ENCODE measurements at places on chromosomes 2 and 18. TPM values are rescaled to one million over a fixed set of nuclear protein-coding genes. Genes with fewer than 3 reads are reported as not detected.

- no peak for DNase-seq
These were observed 15.9 kb upstream of the TGFA start for GRCh38 chr2:70569559-70569958.

DNA sequence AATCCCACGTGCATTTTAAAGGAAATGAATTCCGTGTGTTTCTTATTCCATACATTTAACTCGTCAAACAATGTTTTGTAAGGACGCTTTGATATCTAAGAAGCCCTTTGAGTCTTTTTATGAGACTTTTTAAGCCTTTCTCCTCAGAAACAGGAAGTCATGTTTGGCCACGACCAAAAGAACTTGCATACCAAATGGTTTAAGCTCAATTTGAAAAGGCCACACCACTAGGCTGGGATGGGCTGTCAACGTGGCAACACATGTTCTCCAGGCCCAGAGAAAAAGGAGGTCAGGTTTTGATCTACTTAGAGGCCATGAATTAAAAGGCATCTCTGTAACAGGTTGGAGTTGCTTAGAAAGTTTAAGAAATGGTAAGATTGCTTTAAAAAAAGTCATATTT is 441.8 kb downstream of the CMPK2 start:
- no peak for DNase-seq

DNA sequence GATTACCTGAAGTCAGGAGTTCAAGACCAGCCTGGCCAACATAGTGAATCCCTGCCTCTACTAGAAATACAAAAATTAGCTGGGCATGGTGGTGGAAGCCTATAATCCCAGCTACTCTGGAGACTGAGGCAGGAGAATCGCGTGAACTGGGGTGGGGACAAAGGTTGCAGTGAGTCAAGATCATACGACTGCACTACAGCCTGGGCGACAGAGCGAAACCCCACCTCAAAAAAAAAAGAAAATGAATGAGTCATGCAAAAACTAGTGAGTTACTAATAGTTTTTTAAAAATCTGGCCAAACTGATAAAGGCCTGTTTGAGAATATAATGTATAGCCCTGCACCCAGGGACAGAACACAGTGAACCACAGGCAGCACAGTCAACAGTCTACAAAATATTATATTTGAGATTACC is 17.5 kb downstream of the AFG3L2 start:
- no peak for DNase-seq

DNA sequence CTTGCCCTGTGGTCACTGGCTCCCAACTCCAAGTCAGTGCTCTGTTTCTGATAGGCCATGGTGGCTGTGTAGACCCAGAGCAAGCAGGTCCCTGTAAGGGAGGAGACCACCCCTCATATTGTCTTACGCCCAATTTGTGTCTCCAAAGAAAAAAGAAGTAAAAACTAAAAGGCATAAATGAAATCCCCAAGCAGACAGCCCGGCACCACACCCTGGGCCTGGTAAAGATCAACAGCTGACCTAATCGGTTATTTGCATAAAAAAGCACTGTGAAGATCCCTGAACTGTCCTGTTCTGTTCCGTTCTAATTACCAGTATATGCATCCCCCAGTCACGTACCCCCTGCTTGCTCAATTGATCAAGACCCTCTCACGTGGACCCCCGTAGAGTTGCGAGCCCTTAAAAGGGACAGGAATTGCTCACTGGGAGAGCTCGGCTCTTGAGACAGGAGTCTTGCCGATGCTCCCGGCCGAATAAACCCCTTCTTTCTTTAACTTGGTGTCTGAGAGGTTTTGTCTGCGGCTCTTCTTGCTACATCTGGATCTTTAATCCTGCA is 364.1 kb upstream of the HS6ST1 start:
- no peak for DNase-seq

REG3G gene
- total RNA-seq: not detected

STEAP3 gene
- total RNA-seq: not detected

DNA sequence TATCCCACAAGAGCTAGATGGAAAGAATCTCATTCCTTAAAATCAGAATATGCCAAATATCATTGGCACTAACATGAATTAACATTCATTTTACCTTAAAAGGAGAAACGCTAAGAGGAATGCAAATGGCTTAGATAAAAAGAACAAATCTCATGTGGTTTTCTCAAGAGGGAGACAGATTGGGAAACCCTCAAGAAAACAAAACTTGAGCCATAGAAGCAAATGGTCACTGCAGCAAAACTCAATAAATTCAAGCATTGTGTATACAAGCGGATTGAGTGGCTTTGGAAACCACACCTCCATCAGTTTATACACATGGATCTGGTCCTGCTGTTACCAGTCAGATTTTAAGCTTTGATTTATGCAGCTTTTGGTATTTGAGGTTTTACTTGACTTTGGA is 1331.8 kb upstream of the ZEB2 start:
- no peak for DNase-seq

DNA sequence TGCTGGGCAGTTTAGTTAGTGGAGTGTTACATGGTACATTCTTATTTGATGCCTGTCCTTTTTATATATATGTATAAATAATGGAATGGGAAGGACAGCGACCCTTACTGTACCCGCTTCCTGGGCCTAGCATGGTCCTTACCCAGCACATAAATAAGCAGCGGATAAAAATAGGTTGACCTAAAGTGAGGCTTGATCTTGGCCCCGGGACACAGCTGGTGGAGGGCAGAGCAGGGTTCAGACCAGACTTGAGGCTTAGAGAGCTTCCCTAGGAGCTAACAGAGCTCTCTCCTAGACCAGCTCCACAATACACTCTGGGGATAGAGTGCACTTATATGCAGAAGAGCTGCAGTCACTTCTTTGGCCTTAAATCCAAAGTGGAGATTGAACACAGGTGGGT is 46.9 kb upstream of the RPL31 start:
- no peak for DNase-seq

DNA sequence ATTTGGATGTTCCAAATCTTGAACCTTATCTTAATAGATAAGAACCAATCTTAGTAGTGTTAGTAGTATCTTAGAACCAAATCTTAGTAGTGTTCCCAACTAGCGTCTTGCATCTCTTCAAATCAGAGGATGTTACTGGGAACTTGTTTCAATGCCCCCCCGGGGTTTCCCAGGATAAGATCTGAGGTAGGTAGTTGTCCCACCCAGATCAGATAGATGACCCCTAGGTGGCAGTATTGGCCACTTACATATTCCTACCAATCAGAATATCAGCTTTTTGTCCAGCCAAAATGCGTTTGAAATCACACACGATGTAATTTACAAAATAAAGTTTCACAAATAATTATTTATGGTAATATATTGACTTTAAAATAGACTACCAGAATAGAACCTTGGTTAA is 314.8 kb downstream of the MBD2 start:
- no peak for DNase-seq

DNA sequence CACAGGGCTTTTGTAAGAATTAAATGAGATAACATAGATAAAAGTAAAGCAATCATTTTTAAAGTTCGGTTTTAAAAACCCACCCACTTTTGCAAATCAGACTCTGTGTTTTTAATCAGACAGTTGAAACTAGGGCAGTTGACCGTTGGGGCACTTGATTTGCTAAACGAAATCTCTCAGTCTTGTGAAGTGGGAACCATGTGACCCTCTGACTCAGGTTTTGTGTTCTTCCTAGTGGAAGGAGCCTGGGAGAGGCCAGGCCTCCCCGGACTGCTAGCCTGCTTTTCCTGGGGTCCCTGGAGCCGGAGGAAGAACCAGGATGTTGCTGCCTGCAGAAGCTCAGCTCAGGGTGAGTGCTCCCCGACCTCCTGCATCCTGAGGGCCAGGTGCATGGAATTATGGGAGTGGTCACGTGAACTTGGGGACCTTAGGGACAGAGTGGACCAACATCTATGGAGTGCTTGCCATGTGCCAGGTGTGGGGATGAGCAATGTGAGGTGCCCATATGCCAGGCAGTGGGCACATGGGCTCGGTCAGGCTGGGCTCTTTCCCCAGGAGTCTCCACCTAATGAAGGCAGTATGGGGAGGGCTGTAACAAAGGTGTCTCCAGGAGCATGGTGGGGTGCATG is 3.9 kb downstream of the C2orf72 start:
- no peak for DNase-seq

DARS1 gene
- total RNA-seq: 138 TPM

DNA sequence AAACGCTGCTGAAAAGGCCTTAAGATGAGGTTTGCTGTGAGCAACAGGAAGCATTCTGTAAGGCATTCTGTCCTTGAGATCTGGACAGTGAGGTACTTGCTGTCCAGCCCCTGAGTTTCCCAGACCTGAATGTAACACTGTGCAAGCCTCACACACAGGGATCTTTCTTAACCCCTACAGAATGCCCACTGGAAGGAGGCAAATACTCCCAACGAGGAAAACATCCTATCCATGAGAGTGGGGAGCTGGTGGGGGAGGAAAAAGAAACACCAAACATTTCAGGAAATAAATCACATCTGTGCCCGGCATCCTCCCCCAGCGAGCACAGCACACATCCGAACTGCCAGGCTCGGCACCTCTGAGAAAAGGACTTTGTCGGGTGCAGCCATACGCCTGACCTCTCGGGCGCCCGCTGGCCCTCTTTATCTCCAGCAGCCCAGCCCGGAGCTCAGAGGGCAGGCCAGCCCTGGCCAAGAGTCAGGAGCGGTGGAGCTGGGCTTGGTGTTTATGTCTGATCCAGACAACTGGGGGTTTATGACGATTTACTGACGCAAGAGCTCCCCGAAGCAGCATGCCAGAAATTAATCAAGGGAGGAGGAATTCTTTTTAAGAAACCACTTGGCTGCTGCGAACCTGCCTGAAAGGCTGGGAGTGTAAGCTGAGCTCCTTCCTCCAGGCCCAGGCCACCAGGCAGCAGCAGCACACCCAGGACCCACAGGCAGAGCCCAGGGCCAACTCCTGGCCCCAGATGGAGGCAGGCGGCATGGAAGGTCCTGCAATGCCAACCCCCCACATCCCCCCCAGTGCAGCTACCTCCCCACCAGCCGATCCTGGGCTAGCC is 72.2 kb downstream of the HDAC4 start:
- DNase-seq: no peak

- no peak for DNase-seq
These were observed 70.6 kb downstream of the LYPD6 start for GRCh38 chr2:149400997-149401396.

DNA sequence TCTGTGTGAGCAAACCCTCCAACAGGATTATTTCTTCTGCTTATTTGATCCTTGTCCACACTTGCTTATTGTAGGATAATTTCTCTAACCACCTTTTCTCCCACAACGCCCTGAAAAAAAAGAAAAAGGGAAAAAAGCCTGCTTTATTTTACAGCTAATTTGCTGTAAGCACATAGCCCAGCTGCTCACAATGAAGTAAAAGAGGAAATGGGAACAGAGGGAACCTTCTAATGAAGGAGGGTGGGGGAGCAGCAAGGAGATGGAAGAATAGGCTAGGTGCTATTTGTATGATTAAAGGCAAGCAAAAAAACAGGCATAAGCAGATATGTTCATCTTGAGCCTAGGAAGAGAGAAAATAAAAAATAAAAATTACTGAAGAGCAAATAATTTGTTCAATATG is 331.6 kb downstream of the TXNL1 start:
- no peak for DNase-seq

AQP12B gene
- not detected for total RNA-seq

Measured in activated naive CD4-positive, alpha-beta T cell treated with anti-CD3 and anti-CD28 coated beads, Interleukin-2, amount 50 U/mL, for 72 hours (primary cell).